ENCODE measurements at places on chromosomes 3 and 15.
A peak's percentile ranks its signal among the peaks of the same experiment; 100 is the strongest.

- DNase-seq: no peak
These were observed 100.6 kb upstream of the TSC22D2 start for GRCh38 chr3:150307311-150308036.

DNA sequence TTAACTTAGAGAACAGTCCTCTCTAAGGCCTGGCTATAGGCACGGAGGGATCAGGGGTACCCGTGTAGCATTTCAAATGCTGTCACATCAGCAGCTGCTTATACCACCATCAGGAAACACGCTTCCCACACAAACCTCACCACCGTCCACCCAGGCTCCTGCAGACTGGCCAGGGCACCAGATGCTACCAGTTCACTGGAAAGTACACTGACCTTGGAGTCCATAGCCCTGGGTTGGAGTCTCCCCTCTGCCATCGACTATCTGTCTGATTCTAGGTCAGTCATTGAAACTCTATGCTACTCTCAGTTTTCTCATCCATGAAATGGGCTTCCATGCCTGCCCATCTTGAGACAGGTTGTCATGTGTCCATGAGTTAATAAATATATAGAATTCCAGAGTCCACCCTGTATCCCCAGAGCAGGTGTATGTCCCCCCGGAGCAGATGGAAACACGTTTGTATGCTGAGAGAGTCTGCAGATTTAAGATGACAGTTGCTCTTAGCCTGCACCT is 156.0 kb upstream of the SMAD3 start:
- no peak for DNase-seq

DNA sequence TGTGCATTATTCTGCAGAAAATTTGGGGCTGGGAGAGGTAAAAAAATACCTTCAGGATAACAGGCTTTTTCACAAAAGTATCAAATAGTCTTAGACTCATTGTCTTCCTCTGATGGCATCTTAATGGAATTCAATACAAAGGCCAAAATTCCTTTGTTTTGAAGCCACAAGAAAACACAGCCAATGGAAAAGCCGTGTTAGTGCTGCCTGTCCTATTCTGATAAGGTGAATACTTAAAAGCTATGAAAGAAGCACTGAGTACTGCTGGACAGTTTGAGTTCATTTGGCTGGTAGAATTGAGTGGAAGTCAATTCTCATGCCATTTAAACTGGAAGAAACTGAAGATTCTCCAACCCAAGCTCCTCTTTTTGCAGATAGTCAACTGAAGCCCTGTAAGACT is 395.3 kb upstream of the TPRG1 start:
- no peak for DNase-seq

GRCh38 chr15:78415284-78415683 is 22.7 kb upstream of the IREB2 start:
- DNase-seq: peak; percentile 78

- no peak for DNase-seq
These were observed 357.9 kb upstream of the LRRC3B start for GRCh38 chr3:26264708-26265107.

DNA sequence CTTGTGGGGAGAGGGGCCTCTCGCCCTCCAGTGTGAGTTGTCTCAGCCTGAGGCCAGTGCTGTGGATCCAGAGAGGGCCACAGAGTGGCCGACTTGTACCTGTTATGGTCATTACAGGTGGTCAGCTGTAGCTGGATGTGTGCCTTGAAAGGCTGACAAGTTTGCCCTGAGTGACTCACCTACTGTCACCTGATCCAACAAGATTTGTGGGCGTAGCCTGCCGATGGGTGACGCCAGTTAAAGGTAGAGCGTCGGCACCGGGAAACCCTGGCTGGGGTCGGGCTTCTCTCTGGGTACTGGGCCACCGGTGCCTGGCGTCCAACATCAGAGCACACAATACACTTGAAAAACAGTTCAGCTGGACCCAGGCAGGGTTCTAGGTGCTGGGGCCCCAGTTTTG is 2.8 kb upstream of the ISG20 start:
- peak; percentile 92 for DNase-seq

DNA sequence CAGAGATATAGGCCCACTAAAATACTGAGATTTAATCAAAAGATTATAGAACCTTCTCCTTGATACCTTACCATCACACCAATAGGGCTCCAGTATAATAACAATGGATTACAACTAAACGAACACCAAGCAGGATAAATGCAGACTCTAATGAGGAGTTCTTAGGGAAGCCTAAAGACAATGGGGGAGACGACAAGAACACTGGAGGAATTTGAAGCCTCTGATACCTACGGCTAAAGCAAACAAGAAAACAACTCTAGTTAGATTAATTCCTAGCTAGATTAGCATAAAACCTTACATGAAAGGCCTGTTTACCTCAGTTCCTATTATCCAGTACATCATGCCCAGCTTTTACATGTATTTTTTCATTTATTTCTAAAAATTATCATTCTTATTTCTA is 35.1 kb downstream of the NGLY1 start:
- no peak for DNase-seq

DNA sequence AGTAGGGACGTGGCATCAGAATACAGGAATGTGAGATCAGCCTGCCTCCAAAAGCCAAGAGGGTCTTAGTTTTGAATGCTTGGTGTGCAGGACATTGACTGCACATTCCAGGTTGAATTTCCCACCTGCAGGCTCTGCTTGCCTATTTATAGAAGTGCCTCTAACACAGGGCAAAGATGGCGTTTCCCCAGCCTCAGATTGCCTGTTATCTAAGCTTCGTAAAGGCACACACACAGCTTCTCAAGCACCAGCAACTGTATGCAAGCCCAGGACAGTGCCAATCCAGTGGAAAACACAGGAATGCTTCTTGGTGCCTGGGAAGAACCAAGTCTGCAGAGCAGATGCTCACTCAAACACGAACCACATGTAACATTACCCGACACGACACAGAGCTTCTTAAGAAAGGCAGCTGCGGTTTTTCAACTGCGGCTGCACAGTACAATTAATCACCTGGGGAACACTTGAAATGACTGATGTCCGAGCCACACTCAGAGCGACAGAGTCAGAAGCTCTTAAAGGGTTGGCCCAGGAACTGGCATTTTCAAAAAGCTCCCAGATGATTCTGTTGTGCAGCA is 90.0 kb upstream of the ANKRD34C start:
- no peak for DNase-seq

GRCh38 chr15:41852736-41853590 is 14.3 kb downstream of the PLA2G4B start:
- DNase-seq: no peak

GRCh38 chr3:12486916-12487315 is 2.6 kb downstream of the TSEN2 start:
- no peak for DNase-seq

GRCh38 chr3:150306083-150306482 is 102.0 kb upstream of the TSC22D2 start:
- DNase-seq: no peak

DNA sequence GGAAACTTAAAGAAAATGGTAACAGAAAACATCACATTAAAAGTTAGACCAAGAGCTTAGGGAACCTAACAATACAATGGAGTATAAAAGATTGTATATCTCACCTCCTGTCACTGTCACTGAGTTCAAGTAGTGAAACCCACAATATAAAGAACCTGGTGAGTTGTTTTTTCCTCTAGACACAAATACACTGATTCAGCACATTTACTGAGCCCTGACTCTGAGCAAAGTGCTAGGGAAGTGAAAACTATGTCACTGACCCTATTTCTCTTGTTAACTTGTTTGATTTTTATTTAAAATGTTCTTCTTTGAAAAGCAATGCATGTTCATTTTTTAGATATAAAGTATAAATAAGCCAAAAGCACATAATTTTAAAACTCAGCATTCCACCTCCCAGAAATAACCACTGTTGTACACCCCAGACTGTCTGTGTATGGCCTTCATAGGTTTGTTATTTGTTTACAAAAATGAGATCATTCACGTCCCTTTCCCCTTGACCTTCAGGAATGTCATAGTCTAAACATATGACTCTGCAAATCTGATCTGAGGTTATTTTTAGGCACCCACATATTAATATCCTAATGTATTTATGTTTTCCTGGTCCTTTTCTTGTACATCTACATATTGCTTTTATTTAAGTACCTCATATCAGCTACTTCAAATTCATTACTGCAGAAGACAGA is 69.2 kb upstream of the CSTA start:
- no peak for DNase-seq

DNA sequence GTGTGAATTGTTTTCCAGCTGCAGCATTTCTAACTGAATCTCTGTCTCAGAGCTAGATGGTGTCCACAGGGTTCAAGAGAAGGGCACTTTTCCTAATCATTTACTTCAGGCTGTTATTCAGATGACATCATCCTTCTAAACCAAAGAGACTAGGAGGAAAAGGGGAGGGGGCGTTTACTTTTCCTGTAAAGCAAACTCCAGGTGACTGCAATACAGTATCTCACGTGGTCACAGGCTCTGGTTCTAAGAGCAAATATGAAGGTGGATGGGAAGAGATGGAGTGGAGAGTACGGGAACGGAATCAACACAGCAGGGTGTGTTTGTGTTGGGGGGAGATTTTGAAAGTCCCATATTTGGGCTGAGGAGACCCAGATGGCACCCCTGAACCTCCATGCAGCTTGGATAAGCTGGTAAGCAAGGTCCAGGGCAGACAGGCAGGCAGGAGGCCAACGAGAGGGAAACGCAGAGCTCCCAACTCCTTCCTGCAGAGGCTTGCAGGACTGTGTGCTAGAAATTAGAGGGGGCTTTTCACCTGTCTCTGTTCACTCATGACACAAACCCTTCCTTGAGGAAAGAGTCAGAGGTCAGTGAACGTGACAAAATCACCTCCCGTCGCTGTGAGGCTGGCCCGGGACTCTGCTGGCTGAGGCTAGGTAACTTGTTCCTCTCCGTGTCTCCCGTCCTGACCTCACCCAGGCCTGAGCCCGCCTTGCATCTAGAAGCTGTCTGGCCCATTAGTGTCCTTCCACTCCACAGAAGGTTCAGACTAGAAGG is 151.2 kb downstream of the OPA1 start:
- peak; percentile 34 for DNase-seq

Data from HT-29 (cell line).